ENCODE measurements at places on chromosomes 7 and 10. TPM values are rescaled to one million over a fixed set of nuclear protein-coding genes. Genes with fewer than 3 reads are reported as not detected.

ZNF467 gene
- total RNA-seq, result not detected

MRLN gene
- not detected for total RNA-seq

DNA sequence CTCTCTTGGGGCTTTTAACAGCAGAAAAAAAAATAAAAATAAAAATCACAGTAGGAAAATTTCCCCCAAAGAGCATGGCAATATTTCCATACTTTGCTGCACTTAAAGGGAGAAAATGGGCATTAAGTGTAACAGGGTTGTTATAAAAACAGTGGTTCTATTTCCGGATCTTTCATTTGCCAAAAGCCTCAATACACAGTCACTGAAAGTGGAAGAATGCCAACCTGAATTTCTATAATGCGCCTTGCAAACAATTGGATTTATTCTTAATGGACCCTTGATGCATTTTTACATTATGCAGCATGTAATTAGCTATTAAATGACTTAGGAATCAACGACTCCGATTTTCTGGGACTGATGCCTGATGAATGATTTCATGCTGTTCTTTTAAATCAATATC, 127.6 kb upstream of the NANOS1 start:
- DNase-seq, result no peak

- DNase-seq, result no peak
Measured at GRCh38 chr10:28295336-28295735, 7.5 kb downstream of the MPP7 start.

GRCh38 chr10:121601458-121601857, 3.2 kb upstream of the FGFR2 start:
- no peak for DNase-seq
